ENCODE measurements at places on chromosomes 4 and X.

- no peak for DNase-seq
Measured at GRCh38 chrX:21373637-21374162, 518 bp upstream of the CNKSR2 start.

- DNase-seq, result peak; percentile 47
Measured at GRCh38 chrX:133792198-133792953, 193.0 kb downstream of the GPC3 start.

DNA sequence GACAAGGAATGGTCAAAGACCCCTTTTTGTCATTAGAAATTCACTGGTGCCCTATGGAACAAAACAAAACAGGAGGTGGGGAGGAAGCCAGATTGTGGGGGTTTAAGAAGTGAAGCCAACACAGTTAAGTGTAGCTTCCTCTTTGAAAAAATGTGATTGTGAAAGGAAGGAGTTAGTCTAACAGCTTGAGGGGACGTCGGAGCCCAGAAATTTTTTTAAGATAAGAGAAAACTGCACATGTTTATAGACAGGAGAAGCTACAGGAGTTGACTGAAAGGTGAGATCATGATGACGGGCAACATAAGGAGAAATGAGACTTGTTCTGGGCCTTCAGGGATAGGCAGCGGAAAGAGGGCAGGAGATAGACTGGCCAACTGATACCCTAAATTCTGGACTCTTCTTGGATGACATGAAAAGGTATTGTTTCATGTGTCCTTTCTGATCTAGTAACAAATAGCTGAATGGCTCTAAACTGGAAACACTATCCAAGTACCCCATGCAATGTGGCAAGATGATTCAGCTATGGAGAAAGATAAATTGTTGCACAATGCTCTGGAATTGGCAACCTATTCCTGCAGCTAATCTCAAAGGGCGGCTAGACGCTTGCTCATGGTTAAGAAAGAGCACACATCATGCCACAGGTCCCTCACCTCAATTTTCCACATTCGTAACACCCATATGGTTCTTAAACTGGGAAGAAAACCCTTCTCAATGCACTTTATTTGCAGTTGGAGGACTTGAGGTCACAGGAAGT, 3.7 kb upstream of the HDAC8 start:
- no peak for DNase-seq

DNA sequence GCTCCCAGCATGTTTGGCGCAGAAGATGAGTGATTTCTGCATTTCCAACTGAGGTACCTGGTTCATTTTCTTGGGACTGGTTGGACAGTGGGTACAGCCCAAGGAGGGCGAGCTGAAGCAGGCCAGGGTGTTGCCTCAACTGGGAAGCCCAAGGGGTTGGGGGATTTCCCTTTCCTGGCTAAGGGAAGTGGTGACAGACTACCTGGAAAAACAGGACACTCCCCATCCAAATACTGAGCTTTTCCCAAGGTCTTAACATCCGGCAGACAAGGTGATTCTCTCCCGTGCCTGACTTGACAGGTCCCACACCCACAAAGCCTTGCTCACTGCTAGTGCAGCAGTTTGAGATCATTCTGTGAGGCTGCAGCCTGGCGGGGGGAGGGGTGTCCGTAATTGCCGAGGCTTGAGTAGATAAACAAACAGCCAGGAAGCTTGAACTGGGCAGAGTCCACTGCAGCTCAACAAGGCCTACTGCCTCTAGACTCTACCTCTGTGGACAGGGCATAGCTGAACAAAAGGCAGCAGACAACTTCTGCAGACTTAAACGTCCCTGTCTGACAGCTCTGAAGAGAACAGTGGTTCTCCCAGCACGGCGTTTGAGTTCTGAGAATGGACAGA, 307.7 kb upstream of the ARSJ start:
- no peak for DNase-seq

DNA sequence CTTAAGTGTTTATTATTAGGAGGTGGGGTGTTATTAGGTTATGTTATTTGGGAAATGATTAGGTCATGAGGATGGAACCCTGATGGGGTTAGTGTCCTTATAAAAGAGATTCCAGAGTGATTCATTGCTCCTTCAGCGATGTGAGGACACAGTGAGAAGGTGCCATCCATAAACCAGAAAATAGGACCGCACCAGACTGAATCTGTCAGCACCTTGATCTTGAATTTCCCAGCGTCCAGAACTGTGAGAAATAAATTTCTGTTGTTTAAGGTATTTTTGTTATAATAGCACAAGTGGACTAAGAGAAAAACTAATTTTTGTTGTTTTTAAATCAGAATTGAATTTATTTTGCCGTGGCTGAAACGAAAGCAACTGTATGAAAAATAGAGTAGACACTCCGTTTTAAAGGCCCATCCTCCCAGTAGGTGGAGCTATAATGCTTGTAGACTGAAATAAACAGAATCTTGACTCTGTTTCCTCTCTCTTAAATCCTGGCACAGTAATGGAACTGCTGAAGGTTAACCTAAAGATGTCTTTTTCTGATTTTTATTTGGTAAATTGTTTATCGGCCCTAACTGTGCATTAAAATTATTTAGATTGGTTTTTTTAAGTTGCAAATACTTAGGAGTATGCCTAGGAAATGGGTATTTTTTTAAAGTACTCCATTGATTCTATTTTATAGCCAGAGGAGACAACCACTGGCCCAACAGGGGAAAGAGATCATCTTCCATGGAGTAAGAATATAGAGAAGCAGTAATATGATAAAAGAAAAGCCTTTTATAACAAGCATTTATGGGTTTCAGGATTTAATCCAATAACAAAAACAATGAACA, 133.2 kb upstream of the ADAMTS3 start:
- peak; percentile 30 for DNase-seq

DNA sequence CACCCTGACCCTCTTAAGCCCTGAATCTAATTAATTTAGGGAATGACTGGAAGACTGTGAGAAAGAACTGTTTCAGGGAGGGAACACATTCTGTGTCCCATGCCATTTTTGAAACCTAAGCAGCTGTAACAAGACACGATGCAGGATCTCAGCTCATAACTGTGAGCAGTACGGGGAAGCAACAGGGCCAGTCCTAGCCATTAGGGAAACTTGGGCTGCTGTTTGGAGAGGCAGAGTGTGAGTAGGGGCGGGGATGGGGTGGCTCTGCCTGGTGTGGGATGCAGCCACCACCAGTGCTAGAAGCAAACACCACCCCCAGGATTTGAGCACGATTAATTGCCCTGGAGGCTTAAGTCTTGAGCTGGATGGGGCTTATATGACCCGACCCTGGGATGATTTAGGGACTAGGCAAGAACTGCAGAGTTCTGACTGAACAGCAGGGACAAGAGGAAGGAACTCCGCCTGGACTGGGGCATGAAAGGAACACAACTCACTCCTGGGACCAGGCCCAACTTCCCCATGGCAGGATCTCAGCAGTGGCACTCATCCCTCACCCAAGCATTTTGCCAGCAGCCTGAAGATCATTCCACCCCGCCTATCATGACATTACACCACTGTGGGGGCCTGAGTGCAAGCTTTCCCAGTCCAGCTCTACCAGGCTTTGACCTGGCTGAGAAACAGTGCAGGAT, 43.1 kb downstream of the ATRX start:
- DNase-seq, result no peak

GRCh38 chrX:57447856-57448255, 144.0 kb upstream of the ZXDB start:
- DNase-seq, result no peak

DNA sequence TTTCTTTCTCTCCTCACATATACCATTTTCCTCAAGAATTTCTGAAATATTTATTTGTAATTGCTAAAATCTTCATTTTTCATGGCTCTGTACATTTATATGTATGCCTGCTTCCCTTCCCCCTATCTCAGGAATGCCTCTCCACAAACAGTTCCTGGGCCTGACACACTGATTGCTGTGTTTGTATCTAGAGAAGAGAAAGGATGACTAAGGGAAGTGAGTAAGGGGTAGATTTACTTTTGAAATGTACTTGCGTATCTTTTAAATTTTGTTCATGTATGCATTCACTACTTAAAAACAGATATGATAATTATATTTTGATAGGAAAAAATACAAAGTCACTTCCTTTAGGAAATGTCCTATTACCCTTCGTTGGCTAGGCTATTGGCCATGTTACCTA, 790.8 kb downstream of the PCDH18 start:
- DNase-seq, result no peak
